NCI-H1417 (cell line): ENCODE measurements at places on chromosomes 11 and 22.

GRCh38 chr11:236774-237767 is at the start of gene PSMD13:
TSS of gene PSMD13 (plus strand) at chr11:236976. CDS start at chr11:237050, 74 bp downstream.
- peak; percentile 79 for DNase-seq

DNA sequence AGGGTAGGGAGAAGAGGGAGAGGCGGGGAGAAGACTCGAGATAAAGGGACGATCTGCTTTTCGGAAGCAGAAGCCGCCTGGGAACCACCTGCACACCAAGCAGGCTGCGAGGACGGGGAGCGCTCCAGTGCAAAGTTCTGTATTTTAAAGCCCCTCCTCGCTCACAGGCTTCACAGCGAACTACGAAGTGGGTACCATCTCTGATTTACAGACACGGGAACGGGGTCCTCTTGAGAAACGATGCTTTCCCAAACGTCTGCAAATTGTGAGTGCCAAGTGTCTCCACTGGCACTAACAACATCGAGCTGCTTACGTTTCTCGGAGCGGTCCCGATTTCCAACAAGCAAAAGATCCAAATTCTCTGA is 700 bp upstream of the STX3 start:
- DNase-seq: no peak

DNA sequence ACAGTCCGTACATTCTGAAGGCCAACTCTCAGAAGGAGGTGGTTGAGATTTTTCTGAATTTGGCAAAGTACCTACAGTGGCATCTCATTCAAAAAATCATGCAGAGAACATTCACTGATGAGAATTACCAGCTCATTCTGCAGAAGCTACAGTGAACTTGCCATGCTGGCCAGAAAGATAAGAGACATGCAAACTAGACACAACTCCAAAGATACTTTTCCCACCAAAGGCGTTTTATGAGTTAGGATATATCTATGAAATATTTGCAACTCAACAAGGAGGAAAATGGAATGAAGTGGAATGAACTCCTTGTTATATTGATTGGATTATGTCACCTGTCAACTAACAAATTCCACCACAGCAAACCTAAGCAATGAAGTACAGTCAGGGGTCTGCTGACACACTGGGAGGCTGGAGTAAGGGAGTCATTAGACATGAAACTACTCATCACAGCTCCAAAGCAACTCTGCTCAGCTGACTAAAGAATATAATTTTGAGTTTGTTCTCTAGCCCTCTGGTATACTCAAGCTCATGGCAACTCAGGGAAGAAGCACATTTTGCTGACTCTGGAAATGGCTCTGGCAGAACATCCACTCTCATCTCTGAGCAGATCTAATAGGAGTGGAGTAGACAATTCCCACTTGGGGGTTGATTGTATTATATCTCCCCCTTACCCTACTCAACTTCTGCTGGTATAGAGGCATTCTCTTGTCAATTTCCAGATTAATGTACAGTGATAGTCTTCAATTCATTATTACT is 22.9 kb downstream of the MAML2 start:
- DNase-seq: no peak

DNA sequence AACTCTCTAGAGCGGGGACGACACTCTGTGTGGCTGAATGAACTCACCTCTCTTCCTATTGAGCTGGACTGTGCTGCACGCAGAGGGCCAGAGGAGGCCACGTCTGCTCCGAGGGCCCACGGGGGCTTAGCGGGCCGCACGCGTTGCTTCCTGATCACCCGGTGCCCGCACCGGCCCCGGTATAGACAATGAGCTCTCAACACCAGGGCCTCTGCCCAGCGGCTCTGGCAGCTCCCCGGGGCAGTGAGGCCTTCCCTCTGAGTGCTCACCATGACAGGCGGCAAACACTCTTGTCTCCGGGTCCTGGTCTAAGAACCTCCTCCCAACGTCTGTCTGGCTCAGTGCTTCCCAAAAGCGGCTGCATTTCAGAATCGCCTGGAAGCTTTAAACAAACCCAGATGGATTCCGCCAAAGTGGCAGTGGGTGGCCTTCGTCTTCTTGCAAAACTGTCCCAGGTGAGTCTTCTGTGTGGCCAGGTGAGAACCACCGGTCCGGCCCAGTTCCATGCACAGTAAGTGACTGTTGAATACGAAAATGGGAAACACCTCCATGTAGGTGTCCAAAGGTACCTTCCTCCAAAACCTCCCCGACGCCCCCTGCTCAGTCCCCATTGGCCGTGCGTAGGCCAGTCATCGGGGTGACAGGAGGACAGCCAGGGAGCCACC is 47.8 kb upstream of the CCND1 start:
- DNase-seq: no peak

DNA sequence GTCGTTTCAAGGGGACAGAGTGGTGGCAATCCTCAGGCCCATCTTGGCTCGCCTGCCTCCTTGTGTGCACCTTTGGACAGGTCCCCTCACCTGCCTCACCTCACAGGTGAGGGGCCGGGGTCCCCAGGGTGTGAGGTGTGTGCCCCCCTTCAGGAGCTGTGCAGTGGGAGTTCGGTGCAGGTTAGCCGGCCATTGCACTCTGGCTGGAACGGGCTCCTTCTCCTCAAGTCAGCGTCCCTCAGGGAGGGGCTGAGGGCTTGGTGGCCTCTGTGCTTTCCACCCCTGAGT is 269.1 kb downstream of the TBC1D22A start:
- no peak for DNase-seq

GRCh38 chr11:114080219-114080618 is 20.7 kb downstream of the ZBTB16 start:
- no peak for DNase-seq

GRCh38 chr11:93585758-93586157 is 42.6 kb upstream of the SMCO4 start:
- no peak for DNase-seq

- no peak for DNase-seq
Measured at GRCh38 chr11:67280341-67280787, 8.7 kb upstream of the ANKRD13D start.

GRCh38 chr11:80320226-80320625 is 879.4 kb upstream of the TENM4 start:
- peak; percentile 28 for DNase-seq

DNA sequence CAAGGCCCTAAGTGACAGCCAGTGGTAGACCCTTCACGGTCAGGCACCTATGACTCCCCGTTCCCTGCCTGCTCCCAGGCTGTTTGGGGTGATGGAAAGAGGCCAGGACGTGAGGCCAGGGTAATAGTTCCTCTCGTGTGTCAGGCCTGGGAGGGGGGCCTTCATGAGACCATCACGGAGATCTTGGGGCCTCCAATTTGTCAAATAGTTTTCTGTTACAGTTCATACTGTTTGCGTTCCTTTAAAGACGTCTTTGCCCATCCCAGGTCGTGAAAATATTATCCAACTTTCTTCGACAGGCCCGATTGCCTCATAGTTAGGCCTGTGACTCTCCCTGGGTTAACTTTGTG is 62.2 kb upstream of the KCNQ1OT1 start:
- DNase-seq: no peak

DNA sequence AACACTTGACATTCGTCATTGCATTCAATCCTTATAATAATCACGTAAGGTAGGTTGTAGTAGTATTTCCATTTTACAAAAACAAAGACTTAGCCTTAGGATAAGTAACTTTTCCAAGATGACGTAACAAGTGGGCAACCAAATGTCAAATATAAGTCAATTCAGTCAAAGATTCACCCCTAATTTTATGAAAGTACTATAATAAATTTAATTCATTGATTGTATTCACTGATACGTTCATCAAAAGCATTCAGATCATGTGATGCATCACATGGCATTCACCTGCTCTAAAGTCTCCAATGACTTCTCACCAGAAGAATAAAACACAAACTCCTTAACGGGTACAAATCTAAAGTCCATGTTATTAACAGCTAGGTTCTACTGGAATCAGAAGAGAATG is 2.1 kb downstream of the KIF18A start:
- no peak for DNase-seq

- DNase-seq: no peak
Measured at GRCh38 chr11:90330632-90331031, 107.8 kb upstream of the CHORDC1 start.

- DNase-seq: no peak
Measured at GRCh38 chr22:40026641-40027040, 31.9 kb downstream of the FAM83F start.

- DNase-seq: no peak
Measured at GRCh38 chr11:73275381-73275750, 3.2 kb downstream of the P2RY6 start.

DNA sequence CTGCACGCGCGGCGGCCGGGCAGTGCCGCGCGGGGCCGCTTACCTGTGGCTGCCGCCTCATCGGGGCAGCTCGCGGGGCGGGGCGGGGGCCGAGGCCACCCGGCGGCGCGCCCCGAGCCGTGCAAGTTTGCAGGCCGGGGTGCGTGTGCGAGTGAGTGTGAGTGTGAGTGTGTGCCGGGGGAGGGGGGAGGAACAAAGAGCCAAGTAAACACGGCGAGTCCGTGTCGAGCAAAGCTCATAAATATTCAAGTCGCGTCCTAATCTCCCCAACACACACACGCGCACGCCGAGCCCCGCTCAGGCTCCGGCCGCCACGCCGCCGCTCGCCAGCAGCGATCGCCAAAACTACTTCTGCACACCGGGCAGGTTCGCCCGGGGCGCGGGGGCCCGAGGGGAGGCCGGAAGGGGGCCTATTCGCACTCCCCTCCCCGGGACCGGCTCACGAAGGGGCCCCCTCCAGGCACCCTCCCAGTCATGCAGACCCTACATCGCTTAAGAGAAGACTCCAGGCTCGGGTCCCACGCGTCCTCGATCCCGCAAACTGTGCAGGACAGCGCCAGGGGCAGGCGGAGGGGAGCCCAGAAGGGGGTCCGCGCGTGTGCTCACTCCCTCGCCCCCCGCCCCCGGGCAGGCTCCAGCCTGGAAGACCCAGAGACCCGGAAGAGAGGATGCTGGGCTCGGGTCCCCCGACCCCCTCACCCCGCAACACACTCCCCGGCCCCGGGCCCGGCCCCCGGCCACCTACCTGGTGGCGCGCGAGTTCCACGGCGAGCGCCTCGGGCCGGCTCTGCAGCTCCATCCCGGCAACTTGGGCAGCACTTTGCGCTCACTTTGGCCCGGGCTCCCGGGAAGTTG is 827 bp downstream of the PHF21B start:
- DNase-seq: peak; percentile 62

- DNase-seq: no peak
Measured at GRCh38 chr11:61131186-61131585, 28.9 kb downstream of the CD5 start.

- no peak for DNase-seq
Measured at GRCh38 chr22:33757802-33758483, 162.3 kb downstream of the LARGE1 start.

DNA sequence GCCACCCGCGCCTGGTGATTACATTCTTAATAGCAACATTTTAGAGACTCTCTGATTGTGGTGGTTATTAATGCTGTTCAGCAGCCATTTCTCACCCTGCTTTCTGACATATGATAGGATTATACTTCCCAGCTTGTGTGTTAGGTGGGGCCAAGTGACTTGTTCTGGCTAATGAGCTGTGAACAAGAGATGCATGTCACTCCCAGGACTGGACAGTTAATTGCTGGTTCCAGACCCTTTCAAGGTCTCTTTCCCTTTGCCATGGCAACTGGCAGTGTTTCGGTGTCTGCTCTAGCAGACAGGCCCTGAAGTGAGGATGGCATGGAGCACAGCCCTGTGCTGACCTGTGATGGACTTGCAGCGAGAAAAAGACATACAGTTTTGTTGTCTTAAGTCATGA is 8.9 kb upstream of the PTPRJ start:
- DNase-seq: peak; percentile 21

DNA sequence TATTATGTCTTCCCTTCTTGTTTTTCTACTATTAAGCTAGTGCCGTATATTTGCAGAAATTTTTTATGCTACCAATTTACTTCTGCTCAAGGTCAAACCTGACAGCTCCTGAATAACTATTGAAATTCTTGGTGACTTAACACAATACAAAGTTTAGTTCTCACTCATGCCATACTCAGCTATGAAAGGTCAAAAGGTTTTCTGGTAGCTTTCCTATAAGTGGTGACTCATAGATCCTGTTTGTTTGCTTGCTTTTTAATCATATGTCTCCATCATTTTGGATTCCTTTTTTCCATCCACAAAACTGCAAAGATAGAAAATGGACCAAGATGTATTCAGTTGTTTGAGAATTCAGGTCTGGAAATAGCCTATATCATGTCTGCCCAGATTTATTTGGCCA is 855.8 kb upstream of the LRRC4C start:
- no peak for DNase-seq

GRCh38 chr11:112367461-112367860 is 106.8 kb upstream of the PLET1 start:
- DNase-seq: no peak

- DNase-seq: no peak
Measured at GRCh38 chr11:117189941-117190544, 9.1 kb upstream of the TAGLN start.

DNA sequence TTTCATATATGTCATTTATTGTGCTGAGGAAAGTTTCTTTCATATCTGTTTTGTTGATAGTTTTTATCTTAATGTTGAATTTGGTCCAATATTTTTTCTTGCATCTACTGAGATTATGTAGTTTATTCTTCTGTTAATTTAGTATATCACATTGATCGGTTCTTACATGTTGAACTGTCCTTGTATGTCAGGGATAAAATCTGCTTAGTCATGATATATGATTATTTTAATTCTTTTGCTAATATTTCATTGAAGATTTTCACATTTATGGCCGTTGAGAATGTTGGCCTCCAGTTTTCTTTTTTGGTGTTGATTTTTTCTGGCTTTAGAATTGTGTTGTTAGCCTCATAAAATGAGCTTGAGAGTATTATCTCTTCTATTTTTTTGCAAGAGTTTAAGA is 31.2 kb upstream of the CHORDC1 start:
- no peak for DNase-seq

DNA sequence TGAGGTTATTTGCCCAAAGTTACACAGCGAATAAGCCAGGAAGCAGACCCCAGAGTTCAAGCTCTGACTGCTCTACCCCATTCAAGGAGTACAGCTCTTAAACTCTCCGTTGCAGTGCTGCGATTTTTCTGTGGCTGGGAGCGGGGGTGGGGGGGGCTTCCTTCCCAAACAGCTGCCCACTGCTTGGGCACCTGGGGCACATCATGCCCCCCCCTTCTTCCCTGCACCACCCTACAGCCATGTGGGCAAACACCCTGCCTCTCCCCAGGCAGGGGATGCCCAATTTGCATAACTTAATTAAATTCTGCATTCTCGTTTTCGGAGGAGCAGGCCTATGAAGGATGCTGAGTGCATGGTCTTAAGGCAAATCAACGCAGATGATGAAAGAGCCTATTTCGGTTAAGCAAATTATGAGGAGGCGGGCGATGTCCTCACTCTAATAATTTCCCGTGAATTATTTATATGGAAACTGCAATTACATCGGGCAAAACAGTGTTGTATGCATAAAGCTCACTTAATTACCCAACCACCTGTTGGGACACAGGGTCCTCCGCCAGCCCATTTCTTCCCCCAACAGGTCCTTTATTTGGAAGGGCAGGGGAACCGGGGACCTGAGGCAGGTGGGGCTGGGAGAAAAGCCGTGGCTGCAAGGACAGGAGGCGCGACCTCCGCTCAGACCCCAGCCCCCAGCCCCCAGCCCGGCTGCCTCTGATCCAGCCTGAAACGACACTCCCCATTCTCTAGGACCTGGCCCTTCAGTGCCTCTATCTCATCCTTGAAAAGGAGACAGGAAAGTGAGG is 610.5 kb downstream of the BUD13 start:
- no peak for DNase-seq
